ENCODE measurements at places on chromosomes 3 and 15.

GRCh38 chr3:132262956-132263355 is 54.3 kb upstream of the ACP3 start:
- no peak for DNase-seq

DNA sequence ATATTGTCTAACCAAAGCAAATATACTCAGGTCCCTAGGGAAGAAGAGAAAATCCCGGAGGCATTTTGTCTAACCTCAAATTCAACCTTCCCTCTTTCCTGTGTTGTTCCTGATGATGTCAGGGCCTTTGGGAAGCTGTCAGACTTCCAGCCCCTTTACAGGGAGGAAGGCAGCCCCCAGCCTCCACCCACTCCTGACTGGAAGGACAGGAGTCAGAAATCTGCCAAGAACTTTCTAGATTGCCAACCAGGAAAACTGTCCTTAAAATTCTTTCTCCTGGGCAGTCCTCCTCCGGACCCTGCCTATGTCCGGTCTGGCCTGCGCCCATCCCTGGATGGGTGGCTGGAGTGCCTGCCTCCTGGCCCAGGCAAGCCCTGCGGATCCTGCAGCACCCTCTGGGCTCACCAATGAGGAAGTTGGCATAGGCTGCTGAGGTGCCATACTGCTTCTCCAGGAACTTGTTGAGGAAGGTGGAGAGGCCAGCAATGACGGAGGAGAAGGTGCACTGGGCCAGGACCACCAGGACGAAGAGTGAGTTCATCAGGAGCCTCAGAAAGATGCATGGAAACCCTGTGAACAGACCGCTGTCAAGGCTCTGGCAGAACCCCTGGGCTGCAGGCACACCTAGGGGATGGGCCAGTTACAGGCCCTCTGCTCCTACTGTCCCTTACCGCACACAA is 52.6 kb upstream of the RAB6B start:
- no peak for DNase-seq

GRCh38 chr3:13176445-13176844 is 103.2 kb upstream of the IQSEC1 start:
- DNase-seq, result no peak

DNA sequence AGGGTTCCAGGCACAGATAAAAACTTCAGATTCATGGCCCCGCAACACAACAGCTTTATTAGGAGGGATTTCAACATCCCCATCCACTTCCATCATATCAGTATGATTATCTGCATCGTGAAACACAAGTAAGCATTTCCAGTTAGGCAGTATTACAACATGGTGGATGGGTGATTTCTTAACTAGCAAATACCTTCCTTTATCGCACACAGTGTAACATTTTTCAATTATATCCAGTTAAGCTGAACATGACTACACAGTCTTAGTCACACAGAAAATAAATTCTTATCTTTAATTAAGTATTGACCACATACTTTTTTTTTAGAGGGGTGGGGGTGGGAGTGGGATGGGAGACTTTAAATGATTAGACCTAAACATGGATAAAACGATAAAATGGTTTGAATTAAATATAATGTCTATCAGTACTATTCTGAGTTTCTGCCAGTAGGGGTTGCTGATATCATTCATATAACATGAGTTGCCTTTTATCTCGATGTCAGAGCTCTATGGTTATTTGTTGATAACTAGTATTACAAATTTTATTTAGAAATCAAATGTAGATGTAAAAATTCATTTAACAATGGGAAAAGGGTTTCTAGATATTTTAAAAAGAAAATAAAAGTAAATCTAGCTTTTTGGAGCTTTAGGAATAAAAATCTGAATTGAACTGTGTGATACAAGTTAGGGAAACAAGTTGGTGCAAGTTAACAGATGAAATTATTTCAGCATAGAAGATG is 146.6 kb downstream of the TBL1XR1 start:
- DNase-seq, result no peak

DNA sequence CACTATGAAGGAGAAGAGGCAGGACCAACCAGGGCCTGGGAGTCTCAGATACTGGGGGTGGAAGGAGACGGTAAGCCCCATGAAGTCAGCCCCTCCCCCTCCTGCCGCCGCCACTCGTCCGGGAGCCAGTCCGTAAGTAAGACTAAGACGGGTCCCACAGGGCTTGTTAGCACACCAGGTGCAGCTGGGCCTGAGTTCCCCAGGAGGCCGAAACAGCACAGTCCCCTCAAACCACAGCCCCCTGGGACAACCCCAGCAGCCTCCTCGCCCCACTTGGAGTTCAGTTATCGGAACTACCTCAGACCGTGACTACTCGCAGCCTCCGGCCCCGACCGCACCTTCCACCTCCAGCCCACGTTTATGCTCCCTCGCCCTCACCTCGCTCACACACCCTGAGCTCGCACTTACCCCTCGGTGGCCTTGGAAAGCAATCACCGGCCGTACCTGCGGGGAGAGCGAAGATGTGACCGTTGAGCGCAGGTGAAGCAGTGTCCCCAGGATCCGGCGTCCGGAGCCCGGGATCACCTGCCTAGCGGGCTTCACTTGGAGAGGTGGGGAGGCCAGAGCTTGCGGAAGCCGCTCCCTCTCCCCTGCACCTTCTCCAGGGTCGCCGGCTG is 557 bp downstream of the ELL3 start:
- no peak for DNase-seq

DNA sequence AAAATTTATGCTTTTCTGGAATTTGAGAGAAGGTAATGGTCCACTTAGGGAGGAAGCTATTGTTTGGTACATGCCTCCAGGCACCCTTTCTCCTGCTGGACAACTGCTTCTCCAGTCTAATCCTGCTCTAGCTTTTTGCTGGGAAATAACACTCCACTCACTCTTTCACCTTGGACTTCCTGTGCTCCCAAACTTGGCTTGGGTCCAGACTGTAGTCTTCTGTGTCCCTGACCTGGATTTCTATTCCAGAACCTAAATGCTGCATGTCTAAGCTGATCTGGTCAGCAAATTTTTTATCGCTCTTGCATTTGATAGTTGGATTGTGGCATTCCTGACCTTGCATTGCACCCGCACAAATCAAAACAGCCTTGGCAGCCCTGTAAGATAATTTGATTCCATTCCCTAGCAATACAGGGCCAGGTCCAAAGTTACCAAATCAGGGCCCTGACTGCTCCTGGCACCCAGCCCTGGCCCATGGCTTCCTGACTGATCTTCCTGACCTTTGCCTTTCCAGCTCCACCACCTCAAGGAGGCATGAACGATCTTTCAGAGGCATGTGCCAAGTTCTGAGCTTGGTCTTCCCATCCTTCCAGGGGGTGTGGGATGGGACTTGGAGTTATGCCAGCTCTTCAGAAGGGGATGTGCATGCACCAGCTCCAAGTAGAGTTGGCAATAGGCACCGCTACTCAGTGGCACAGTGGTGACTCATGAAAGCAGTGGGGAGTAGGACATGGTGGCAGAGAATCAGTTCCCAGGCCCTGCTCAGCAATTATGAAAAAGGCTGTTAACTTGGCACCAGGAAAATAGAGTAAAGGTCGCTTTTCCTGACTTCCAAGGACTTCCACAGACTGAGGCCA is 43.9 kb upstream of the GOLGA8J start:
- DNase-seq, result no peak

GRCh38 chr3:176521531-176522175 is 675.6 kb downstream of the TBL1XR1 start:
- DNase-seq, result no peak

- no peak for DNase-seq
Measured at GRCh38 chr15:43775411-43775965, 1.3 kb downstream of the ELL3 start.

DNA sequence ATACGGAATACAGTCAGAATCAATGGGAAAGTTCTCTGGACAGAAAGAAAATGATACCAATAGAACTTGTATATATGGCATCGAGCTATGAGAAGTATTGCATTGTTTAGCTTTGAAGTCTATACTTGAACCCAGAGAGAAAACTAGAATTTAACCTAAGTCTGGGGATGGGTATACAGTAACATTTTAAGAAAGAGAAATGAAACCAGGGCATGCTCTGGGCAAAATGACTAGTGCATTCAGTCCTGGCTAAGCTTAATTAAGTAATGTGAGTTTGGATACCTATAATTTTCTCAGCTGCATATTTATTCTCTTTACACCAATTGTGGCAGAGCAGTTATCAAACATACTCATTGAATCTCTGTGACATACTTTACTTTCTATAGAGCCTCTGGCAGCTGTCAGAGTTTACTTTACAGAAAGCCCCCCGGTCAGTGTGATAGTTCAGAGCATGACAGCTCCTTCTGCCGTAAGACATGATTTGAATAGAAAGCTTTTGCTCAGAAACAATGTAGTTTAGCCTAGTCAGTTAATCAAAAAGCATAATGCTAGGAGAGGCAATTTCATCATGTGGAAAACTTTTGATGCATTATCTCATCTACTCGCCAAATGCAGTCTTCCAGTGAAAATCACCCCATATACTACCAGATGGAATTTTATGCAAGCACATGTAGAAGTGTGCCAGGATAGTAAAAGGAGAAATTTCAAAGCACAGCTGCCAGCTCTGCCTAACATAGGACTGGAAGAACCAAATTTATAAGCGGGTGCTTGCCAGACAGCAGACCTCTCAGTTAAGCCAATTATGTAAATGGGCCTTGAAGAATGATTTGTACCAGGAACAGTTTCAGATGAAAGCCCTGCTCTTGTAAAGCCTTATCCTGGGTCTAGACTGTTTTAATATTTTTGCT is 40.7 kb downstream of the OXSM start:
- DNase-seq, result no peak

DNA sequence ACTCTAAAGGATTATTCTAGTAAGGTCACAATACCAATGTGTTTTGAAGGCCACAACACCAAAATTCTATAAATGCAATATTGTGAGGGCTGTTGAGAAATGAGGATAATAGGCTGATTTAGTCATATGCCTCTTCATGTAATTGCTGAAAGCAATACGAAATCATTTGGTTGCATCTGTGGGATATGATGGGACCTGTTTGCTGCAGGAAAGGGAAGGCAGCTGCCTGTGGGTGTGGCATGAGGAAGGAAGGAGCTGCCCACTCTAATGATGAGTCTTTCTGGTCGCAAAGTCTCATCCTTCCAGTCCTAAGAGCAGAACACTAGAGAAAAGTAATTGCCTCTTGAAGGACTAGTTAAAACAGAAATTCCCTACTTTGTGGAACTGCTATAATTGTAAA is 245.3 kb upstream of the ZPLD1 start:
- DNase-seq, result no peak

- DNase-seq, result no peak
Measured at GRCh38 chr3:165211721-165212120, 15.5 kb upstream of the SLITRK3 start.

- DNase-seq, result no peak
Measured at GRCh38 chr3:49793486-49794085, 6.1 kb downstream of the CDHR4 start.

- peak; percentile 16 for DNase-seq
Measured at GRCh38 chr3:33645060-33645647, 72.9 kb downstream of the CLASP2 start.

- no peak for DNase-seq
Measured at GRCh38 chr3:79018671-79019136, 749.1 kb downstream of the ROBO1 start.

DNA sequence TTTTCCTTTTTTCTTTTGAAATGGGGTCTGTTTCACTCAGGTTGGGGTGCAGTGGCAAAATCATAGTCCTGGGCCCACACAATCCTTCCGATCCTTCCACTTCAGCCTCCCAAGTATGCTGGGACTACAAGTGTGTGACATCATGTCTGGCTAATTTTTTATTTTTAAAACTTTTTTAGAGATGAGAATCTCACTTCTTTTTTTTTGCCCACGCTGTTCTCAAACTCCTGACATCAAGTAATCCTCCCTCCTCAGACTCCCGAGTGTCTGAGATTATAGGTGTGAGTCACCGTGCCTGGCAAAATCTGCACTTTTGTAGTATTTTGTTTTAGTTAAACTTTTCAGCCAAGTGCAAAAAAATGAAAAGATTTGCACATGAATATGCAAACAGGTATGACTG is 171.0 kb downstream of the FNDC3B start:
- DNase-seq, result no peak

DNA sequence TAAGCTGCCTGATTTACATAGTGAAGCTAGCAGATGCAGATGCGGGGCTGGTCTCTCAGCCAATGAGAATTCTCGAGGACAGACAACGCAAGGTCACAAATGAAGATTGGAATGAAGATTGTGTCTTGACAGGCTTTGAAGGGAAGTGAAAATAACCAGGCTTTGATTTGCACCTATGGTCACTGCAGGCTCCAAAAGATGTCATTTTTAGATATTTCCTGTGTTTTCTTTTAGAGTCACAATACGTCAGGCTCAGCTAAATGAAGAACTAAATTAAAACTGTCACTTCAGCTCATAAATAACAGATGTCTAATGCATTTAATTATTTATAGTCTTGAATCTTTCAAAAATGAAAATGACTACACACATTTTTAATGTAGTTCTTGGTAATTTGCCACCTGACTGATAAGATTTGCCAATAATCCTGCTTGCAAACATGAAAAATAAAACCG is 99.5 kb downstream of the SQOR start:
- no peak for DNase-seq

Measured in activated CD4-positive, alpha-beta T cell treated with anti-CD3 and anti-CD28 coated beads, Interleukin-2, amount 50 U/mL, for 1 hour (primary cell).